ENCODE measurements at places on chromosomes 16 and 17. TPM values are rescaled to one million over a fixed set of nuclear protein-coding genes. Genes with fewer than 3 reads are reported as not detected.

The TBC1D26 gene
- not detected for total RNA-seq

The ZG16B gene
- total RNA-seq, result 0.53 TPM

The DLX4 gene
- total RNA-seq, result not detected

The SPNS2 gene
- total RNA-seq, result not detected

The TMEM95 gene
- not detected for total RNA-seq

The TMEM114 gene
- not detected for total RNA-seq

The CDIP1 gene
- total RNA-seq, result 7.9 TPM

The SLC16A13 gene
- total RNA-seq, result not detected

The TMC7 gene
- 0.22 TPM for total RNA-seq

The GPRC5B gene
- 5.8 TPM for total RNA-seq

The PIGW gene
- total RNA-seq, result 3.4 TPM

The KRTAP17-1 gene
- not detected for total RNA-seq

The LITAF gene
- total RNA-seq, result 83.4 TPM

The GDPD1 gene
- 1.2 TPM for total RNA-seq

Measured in SJSA1 (cell line).